Non-pigmented ciliary epithelial cell (primary cell): ENCODE measurements at places on chromosomes 11 and 22.

GRCh38 chr11:8252388-8252787, 11.3 kb downstream of the LMO1 start:
- no peak for DNase-seq

GRCh38 chr11:129075757-129076156, 116.4 kb downstream of the ARHGAP32 start:
- no peak for DNase-seq

GRCh38 chr11:58576887-58577471, 1.3 kb upstream of the LPXN start:
- DNase-seq, result peak; percentile 36

GRCh38 chr11:47510209-47510608, 42.7 kb downstream of the CELF1 start:
- DNase-seq, result no peak

- DNase-seq, result no peak
These were observed 1.8 kb upstream of the CHADL start for GRCh38 chr22:41242396-41243117.

GRCh38 chr11:109486129-109486528, 64.1 kb downstream of the C11orf87 start:
- no peak for DNase-seq
